ENCODE measurements at places on chromosomes 5 and 9.

GRCh38 chr9:37972351-37972848 is 68.5 kb upstream of the SLC25A51 start:
- DNase-seq = peak; percentile 48

DNA sequence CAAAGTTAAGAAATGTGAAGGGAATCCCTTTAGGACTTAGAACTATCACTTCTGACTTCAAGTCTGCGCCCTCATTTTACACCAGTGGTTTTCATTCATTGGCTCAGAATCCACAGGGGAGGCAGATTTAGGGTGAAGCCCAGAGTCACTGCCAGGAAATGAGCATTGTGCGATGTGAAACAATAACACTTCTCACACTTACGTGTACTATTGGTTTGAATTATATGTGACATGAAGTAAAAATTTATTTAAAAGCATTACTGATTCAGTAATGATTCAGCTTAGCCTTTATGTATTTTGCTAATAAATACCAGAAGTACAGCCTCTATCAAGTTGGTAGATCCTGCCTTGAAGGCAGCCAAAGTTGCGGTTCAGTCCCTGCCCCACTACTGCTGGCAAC is 98.6 kb downstream of the PAM start:
- no peak for DNase-seq

- DNase-seq = no peak
These were observed 6.1 kb upstream of the FOXB2 start for GRCh38 chr9:77013206-77013931.

DNA sequence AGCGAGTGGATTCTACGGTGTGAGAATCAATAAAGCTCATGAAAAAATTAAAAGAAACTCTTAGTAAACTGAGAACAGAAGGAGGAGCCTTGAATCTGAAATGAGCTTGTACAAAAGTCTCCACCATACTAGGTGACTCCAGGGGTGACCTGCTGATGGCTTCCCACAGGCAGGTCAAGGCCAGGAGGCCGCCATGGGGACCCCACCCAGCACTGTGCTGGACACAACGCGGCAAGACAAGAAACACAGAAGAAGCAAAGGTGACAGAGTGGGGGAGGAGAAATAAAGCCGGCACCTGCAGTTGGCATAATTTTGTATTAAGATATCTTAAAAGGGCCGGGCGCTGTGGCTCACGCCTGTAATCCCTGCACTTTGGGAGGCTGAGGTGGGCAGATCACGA is 12.1 kb upstream of the SLC6A19 start:
- DNase-seq = no peak

GRCh38 chr5:141800617-141801016 is 77.6 kb downstream of the PCDH1 start:
- DNase-seq = no peak

DNA sequence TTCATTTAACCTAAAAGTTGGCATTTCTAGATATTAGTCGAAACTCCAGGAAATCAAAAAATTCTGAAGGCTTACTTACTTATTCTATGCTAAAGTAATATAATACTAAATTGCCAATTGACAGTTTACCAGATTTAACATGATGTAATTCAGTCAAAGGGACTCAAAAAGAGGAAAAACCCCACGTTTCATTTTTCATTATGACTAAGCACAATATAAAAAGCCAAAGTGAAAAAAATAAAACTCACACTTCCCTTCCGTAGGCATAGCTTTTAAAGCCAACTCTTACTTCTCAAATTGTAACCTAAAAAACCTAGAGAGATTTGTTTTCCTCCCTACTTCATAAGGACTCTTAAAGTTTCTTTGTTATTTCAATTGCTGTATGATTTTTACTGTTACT is 146.6 kb downstream of the RAPGEF6 start:
- DNase-seq = peak; percentile 39

- no peak for DNase-seq
These were observed 32.5 kb downstream of the TAF11L14 start for GRCh38 chr5:17666726-17667235.

- no peak for DNase-seq
These were observed 445.6 kb downstream of the MAT2B start for GRCh38 chr5:163951069-163951468.

DNA sequence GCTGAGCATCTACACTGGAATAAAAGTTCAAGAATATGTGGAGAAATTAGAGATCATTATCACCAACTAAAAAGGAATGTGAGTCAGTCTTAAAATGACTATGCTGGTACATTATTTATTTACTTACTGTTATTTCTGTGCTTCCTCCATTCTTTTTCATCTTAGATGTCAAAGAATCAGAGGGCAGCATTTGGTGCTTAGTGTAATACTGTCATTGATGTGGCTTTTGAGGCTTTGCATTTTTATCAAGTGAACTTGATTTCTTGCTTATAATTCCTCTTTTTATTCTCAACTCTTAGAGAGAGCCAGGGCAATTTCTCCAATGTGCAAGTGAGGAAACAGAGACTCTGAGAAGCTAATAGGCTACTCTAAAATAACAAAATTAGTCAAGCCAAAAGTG is 163.7 kb upstream of the TRPC7 start:
- DNase-seq = no peak

GRCh38 chr9:126347911-126348760 is 21.5 kb downstream of the MVB12B start:
- DNase-seq = no peak

DNA sequence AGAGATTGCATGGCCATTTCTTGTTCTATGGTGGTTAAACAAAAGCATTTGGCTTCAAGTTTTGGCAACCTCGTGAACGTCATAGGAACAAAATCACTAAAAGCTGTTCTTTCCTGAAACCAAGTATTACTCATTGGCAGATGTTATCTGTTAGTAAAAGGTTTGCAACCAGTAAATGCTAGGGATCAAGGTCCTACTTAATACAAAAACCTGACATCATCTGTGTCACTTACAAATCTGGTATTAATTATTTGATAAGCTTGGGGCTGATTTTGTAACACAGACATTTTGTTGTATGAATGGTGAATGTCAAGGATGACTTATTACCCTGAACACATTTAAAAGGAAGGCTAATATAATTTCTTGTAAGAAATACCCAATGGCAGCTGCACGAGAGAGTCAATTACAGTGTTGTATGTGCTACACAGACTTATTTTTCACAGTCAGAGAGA is 486.4 kb upstream of the ZNF608 start:
- peak; percentile 89 for DNase-seq

DNA sequence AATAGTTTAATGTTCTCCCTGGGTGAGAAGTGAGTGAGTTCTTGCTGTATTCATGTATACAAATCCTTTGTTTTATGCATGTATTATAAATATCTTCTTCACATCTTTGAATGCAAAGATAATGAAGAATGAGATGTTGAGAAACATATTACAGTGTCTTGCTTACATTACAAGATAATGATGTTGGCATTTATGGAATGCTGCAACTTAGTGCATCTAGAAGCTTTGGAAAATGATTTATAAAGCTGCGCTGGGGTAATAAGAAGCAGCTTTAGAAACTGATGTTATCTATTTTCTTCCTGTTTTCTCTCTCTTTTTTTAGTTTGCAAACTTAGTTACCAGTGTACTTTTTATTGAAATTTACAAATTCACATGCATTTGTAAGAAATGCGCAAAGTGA is 673.4 kb downstream of the KCTD16 start:
- no peak for DNase-seq

GRCh38 chr5:94575196-94575595 is 43.2 kb downstream of the KIAA0825 start:
- no peak for DNase-seq

DNA sequence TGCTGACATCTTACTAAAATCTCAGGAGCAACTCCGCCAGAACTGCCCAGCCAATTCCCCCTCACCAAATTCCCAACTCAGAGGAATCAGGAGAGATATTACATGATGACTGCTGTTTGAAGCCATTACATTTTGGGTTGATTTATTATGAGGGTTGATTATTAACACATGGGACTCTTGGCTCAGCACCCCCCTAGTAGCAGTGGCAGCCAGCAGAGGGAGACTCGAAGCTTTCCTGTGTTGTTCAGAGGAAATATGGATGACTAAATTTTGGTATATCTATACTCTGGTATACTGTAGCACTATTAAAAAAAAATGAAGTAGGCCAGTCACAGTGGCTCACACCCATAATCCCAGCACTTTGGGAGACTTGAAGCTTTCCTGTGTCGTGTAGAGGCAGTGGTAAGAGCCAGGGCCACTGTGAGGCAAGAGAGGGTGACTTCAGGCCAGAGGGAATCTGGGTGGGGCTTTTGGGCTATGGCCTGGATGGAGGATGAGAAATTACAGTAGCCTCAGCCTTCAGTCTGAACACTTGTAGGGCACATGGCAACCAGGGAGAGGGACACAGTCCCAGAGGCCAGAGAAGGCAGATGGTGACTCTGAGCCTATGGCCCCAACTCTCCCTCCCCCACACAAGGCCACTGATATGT is 111.4 kb downstream of the LHX2 start:
- DNase-seq = peak; percentile 46

DNA sequence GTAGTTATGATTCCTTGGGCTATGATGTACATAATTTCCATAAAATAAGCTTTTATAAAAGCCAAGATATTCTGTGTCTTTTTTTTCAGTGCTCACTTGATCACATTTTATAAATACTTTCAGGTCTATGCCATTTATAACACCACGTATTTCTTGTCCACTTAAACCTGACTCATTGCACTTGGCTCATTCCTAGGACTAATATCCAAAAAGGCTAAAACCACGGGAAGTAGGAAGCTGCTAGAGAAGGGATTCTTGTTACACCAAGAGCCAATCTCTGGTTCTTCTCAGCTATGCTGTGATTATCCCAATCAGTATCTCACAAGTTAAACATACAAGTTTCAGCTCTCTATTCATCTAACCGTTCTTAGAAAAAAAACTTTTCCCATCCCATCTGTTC is 80.4 kb upstream of the CDH6 start:
- peak; percentile 60 for DNase-seq

DNA sequence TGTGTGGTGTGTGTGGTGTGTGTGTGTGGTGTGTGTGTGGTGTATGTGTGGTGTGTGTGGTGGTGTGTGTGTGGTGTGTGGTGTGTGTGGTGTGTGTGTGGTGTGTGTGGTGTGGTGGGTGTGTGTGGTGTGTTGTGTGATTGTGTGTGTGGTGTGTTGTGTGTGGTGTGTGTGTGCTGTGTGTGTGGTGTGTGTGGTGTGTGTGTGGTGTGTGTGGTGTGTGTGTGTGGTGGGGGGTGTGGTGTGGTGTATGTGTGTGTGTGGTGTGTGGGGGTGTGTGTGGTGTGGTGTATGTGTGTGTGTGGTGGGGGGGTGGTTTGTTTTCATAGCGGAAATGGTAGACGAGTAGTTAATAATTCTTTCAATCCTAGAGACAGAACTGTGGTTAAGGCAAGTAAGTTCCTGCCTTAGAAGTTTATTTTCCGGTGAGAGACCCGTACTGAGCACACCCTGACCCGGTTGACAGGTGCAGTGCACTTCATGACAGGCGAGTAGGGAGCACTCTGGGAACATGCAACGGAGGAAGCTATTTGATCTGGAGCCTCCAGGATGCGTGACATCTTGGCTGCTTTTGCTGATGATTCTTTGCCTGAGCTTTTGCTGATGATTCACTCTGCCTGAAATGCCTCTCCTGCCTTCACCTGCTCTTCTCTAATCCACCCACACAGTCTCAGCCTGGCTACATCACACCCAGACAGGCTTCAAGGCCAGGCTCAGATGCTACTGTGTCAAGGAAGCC is 21.7 kb upstream of the FAT2 start:
- DNase-seq = no peak

DNA sequence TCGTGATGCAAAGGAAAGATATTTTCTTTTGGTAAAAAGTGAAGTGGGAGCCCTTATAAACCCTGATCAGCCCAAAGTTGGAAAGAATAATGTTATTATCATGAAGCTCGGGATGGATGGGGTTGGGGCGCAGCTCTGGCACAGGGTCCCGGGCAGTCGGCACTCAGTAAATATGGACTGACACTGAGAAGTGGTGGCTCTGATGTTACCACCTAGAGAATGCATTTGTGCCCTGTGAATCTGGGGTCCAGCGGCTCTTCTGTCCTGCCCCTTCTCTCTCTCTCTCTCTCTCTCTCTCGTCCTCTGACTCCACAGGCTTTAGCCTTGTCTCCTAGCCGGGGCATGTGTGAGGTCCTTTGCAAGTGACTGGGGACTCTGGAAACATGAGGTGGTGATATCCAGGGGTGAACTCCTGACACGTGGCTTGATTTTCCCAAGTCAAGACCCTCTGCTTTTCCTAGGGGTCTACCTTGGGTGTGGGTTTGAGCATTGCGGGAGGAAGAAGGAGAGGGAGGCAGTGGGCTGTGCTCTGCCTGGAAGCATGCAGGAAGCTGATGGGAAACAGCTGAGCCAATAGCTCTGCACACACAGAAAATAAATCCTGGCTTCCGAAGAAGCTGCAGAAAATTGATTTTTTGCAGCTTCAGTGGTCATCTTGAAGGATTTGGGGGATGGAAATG is 162.7 kb downstream of the MACROH2A1 start:
- DNase-seq = no peak

GRCh38 chr5:78738693-78739300 is 90.2 kb upstream of the LHFPL2 start:
- no peak for DNase-seq

DNA sequence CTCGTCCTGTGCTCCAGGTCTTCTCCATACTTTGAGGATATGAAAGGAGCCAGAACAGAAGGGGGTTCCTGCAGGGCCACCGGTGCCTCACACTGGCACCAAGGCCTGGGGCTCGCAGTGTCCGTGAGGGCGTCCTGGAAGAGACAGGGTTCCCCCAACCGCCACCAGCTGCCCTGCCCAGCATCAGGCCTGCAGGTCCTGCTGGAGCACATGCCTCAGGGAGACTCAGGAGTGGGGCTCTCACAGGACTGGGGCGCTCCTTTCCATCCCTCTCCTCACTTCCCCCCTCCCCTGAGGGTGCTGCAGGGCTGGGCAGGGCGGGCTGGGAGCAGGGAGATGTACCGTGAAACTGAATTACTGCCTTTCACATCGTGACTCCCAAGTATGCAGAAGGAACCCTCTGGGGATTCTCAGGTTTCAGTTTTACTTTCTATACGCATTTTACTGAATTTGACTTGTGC is 31.7 kb downstream of the CEP72 start:
- no peak for DNase-seq

- DNase-seq = no peak
These were observed 448.2 kb downstream of the GADD45G start for GRCh38 chr9:90053027-90053426.

DNA sequence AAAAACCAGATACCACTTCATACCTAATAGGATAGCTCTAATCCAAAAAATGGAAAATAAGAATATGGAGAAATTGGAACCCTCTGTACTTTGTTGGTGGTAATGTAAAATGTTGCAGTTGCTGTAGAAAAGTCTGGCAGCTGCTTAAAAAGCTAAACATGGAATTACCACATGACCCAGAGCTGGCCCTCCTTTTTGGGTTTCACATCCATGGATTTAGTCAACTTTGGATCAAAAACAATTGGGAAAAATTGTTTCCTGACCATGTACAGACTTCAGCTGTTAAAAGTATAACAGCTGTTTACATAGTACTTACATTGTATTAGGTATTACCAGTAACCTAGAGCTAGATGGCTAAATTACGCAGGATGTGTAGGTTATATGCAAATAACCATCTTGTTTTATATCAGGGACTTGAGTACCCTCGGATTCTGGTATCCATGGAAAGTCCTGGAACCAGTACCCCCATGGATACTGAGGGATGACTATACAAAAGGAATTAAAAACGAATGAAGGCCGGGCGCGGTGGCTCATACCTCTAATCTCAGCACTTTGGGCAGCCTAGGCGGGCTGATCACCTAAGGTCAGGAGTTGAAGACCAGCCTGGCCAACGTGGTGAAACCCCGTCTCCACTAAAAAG is 15.8 kb downstream of the DNAJA1 start:
- no peak for DNase-seq
